Effector memory CD4-positive, alpha-beta T cell (primary cell): ENCODE measurements at places on chromosomes 2 and 18.

DNA sequence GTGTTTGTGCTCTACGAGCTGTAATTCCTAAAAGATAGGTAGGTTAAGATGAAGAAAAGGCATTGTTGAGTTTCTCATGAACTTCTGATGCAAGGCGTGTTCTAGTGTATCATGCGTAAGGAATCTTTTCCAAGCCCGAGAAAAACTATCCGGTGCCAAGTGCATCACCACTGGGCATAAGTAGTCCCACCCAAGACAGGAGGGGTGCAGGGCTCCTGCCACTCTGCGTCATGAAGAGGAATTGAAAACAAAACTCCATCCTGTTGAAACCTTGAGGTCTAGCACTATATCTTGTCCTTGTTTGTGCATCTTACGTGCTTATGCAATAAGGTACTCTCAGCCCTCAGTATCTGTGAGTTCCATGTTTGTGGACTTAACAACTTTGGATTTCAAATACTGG lies 45.7 kb downstream of the RAB31 start:
- no peak for DNase-seq

DNA sequence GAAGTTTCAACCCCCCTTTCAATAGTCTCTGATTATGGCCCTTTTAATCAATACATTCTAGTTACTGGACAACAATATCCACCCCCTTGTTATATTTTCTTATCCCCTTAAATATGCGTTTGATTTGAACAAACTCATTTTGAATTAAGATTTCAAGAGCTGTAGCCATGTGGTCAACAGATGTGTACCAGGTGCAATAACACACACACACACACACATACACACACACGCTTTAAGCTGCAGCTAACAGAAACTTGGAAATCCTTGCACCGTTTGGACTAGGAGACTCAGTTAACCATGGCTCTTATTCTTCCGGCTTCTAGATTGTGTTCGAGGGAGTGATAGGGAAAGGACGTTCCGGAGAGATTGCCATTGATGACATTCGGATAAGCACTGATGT lies 82.8 kb downstream of the NRP2 start:
- DNase-seq: no peak

- DNase-seq: no peak
These were observed 5.0 kb downstream of the VAMP5 start for GRCh38 chr2:85589181-85589580.

DNA sequence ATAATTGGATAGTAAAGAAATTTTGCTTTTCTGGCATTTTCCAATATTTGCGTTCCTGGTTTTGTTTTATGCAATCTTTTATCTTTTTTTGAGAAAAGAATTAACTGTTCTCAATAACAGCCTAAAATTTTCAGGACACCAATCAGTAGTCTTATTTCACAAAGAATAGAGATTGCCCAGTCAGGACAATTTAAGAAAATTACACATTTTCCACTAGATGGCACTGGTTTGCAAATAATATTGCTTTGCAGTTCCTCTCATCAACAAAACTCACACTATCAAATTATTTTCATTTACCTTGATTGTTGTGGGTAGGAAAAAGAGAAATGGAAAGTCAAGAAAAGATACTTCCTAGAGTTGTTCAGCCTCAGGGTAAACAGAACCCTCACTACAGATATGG lies 2.4 kb upstream of the RBM45 start:
- no peak for DNase-seq

DNA sequence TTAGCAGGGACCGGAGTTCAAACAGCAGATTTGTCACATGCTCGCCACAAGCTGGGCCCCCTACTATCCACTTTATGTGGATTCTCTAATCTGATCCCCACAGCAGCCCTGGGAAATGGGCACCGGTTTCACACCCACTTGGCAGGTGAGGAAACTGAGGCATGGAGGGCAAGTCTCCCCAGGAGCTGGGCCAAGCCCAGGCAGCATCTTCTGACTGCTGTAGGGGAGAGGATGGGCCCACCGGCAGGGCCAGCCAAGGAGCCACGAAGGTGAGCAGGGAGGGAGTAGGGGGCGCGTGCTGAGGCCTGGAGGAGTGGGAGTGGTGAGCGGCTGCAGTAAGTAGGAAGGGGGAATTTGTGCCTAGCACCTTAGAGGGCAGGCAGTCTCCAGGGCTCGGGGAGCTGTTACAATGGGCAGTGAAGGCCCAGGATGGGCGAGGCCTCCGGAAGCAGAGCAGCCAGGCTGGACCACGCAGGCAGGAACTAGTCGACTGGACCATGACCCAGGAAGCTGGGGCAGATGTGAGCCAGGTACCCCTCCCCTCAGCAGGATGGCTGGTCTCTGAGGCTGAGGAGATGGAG lies 37.1 kb downstream of the COA5 start:
- DNase-seq: no peak

DNA sequence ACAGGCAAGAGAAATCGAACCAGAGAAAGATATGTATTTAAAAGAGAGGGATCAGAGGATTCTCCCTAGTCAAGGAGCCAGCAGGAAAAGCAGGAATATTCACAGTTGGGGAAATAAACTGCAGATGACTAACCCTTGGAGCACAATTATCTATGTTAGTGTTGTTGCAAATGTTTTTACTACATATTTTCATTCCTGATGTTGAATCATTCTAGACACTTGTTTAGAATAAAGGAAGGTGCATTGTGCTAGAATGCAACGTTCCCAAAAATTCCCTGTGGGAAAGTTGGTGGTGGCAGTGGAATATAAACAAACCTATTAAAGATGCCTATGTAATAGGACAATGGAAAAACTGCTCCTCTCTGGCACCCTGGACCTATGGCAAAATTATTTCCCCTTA lies 63.3 kb downstream of the DTNA start:
- DNase-seq: no peak

DNA sequence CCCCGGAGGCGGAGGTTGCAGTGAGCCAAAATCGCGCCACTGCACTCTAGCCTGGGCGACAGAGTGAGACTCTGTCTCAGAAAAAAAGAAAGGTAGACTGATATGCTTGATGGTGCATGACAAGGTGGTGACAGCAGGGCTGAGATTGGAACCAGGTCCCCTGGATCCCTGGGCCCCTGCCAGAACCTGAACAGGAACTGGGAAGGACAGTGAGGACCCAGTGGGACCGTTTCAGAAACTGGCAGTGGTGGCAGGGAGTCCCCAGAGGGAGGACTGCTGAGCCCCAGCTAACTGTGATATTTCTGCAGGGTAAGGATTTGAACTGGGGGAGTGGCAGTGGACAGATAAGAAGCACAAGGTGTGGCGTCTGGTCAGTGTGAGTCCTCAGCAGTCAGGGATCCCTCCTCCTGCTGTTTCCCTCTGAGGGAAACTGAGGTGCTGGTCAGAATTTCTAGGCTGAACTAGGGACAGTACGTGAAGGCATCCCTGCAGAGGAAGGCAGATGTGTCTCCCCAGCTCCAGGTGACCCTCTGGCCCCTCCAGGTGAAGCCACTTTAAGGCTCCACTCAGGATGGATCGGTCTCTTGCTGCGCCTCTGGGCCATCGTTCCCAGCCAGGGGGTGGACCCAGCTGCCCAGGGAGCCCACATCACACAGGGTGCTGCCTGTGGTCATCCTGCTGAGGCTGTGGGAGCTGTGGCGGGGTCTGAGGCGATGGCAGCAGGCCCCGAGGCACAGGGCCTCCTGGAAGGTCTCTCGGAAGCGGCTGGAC lies 5.6 kb downstream of the NMUR1 start:
- no peak for DNase-seq

DNA sequence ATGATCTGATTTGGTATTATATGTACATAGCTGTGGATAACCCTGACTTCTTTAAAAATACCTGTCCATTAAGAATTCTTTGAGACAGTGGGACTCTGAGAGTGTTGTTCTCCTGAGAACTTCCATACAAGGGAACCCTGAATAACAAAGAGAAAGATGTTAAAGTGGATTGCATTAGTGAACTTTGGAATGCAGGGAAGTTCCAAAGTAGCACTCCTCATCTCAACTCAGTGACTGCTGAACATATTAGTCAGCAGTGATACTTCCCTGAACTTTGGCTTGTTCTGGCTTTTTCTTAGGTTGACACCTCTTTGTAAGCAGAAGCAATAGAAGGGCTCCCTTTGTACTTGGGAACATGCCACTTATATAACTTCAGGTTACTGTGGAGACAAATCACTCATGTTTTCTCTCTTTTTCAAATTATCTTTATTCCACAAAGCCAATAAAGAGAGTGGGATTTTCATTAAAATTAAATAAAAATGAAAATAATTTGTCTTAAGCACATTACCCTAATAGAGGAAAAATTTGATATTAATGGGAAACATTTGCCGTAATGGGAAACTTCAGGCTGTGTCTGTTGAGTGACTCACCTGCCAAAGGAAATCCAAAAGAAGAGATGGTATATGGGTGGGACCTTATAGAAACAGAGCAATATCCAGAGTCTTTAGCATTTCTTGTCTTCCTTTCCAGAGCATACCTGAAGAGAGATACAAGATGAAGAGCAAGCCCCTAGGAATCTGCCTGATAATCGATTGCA lies 33.3 kb downstream of the CFLAR start:
- no peak for DNase-seq

DNA sequence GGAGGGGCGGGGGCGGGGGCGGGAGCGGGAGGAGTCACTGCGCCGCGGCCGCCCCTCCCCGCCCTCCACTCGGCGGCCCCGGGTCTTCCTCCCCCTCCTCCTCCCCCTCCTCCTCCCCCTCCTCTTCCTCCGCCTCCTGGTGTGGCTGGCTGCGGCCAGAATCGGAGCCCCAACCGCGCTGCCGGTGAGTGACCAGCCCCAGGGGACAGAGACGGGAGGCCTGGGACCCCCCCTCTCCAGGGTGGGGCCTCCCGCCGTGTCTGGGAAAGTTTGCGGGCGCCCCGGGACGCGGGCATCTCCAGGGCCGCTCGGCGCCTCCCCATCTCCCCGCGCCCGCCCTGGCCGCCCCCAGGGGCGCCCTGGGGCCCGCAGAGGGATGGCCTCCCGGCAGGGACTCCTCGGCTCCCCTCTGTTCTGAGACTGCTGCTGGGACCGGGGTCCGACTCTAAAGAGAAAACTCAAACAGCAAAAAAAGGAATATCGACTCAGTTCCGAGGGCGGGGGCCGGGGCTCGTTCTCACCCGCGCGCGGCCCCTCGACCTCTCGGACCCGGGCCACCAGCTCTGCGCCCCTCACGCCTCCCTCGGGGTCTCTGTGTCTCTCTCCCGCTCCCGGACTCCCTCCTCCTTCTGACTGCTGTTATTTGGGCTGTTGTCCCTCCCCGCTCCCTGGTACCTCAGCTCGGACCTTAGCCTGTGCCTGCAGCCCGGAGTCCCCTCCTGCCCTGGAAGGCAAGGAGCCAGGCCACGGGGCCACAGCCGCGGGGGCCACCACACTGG lies at the start of gene STON1:
Gene STON1, plus strand, starts transcription at position 122 of the 779 bp plus-strand sequence. CDS start 50,480 bp downstream, outside the sequence.
- DNase-seq: peak; percentile 8

DNA sequence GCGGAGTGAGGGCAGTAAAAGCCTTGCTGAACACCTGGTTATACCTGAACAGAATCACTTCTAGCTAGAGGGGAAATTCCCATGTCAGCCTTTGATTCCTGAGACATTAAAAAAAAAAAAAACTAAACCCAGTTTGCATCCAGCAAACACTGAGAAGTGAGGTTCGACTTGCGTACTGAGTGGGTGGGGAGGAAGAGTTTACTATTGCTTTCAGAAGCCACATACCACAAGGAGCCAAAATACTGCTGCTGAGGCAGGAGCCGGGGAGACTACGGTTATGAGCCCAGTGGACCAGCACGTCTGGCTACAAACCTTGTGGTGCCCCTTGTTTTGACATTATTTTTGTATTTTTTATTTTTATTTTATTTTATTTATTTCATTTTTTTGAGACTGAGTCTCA lies 2.7 kb downstream of the COLEC11 start:
- DNase-seq: no peak

GRCh38 chr2:212968284-212969081 lies 182.9 kb downstream of the IKZF2 start:
- DNase-seq: no peak

DNA sequence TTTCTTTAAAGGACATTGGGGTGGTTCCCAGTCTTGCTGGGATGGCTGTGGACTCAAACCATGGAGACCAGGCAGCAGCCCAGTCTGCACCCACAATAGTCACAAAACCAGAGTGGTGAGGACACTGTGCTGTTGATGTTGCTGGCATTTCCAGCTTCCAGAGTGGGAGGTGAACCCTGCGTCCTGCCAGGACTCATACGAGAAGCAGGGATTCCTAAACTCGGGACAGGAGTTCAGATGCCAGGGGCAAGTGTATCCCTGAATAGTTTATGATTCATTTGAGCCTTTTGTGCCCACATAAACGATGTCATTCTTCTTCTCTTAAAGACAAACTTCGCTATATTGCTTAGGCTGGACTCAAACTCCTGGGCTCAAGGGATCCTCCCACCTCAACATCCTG lies 62.8 kb downstream of the TCF7L1 start:
- no peak for DNase-seq

DNA sequence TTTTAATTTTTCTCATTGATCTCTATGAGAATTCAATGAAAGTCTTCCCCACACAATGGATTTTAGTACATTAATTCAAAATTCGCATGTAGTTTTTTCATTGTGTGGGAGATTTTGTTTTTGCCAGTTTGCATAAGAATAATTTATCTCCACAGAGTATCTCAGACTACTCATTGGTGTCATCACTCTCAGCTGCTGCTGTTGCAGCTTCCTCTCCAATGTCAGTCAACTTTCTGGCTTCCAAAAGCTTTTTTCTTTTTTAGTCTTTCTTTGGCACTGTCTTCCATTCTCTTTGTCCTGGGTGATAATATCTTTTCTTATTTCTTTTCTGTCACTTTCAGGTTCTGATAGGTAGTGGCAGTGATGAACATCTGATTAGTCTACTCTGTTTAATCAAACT lies 50.5 kb downstream of the PTRHD1 start:
- DNase-seq: no peak

GRCh38 chr2:237691908-237692600 lies 64.7 kb downstream of the LRRFIP1 start:
- DNase-seq: peak; percentile 92

DNA sequence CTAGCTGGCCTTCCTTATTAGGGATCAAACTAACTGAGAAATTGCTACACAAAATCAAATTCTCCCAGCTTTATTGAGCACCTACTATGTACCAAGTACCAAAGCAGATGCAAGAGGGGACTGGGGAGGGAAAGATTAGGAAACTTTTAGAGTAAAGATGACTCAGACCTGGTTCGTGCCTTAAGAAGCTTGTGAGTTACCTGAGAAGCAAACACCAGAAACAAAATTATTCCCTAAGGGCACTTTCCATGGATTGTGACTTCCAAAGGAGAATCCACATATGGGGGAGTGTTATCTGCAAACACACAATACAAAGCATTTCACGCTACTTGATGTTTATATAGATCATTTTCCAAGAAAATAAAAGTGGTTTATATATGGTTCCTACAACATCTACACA lies 326.9 kb upstream of the HNRNPA3 start:
- no peak for DNase-seq

DNA sequence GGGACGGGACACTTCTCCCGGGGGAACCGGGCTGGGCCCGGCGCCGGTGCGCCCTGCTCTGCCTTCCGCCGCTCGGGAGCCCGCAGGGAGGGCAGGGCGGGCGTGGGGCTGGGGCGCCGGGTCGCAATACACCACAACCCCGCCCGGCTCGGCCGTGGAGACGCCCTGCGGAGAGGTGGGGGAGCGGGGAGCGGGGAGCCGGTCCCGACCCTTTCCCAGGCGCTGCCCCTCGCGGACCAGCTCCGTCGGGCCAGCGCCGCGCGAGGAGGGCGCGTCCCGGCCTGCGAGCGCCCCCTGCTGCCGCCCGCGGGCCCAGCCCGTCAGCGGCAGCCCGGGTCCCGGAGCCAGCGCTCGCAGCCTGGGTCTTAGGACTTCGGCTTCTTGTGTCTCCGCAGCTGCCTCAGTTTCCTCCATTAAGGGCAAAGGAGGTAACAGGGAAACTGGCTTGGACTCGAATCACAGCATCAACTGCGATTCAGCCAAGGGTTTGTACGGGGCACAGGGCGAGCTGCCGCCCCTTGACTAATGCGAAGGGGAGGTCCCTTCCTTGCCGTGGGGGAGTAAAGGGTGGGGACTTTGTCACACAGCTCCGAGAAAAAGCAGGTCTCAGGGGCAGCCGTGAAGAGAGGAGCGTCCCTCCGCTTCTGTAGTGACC lies 635 bp upstream of the ADRA2B start:
- DNase-seq: peak; percentile 34
